NCI-H524 treated with DMSO at 0.1 percent for 48 hours (cell line): ENCODE measurements at places on chromosomes 16 and 17.

DNA sequence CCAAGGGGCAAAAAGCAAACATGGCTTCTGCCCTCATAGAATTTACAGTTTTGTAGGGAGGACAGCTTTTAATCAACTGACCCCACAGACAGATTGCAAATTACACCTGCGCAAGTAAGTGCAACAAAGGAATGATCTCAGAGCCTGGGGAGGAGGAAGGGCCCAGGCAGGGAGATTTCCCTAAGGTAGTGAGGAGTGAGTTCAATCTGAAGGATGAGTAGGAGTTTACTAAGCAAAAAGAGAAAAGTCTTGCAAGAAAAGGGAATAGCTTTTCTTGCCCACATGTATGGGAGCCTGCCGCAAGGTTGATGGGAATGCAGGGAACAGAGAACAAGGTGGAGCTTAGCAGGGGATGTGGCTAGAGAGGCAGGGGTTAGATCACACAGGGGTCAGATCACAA lies 1.6 kb upstream of the SOCS7 start:
- no peak for DNase-seq

DNA sequence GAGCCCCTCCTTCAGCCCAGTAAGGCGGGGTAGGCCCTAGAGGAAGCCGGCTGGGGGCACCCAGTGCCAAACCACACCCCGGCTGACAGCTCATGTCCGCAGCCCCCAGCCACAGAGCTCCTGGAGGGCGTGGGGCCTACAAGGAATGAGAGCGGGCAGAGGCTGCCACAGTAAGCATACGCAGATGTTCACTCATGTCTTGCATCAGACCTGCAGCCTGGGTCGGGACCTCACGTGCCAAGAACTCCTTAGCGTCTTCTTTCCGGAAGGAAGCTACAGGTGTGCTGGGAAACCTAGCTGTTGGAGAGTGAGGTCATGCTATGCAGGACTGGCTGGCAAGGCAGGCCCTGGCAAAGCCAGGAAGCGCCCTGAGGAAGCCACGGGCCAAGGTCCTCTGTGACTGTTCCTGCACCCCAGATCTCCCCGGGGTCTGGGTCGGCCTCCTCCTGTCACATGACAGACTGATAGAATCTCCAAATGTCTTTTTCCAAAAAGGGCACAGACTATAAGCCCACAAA lies 1.6 kb downstream of the ZNF598 start:
- no peak for DNase-seq

- DNase-seq: no peak
These were observed 55.0 kb downstream of the DNAH17 start for GRCh38 chr17:78522031-78522809.

DNA sequence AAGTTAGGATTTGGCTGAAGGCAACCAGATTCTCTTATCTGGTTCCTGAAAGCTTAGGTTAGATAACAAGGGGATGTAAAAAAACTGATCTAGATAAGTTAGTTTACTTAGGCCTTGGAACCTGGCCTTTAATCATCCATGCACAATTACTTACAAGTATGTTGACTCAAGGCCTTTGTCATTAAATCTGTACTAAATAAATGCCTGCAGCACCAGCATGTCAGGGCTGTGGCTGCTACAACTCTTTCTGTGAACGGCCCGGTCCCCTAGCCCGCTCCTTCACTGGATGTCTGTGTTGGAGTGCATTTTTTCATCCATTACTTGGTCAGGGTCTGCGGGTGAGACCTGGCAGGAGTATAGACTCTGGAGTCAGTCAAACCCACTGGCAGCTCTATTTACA lies 48.4 kb upstream of the ALDH3A1 start:
- no peak for DNase-seq

- DNase-seq: no peak
These were observed 31.4 kb upstream of the SCNN1B start for GRCh38 chr16:23270654-23271053.

- DNase-seq: no peak
These were observed 725 bp upstream of the SPHK1 start for GRCh38 chr17:76383546-76384221.

GRCh38 chr16:3013491-3013951 lies 798 bp downstream of the CLDN9 start:
- DNase-seq: no peak

DNA sequence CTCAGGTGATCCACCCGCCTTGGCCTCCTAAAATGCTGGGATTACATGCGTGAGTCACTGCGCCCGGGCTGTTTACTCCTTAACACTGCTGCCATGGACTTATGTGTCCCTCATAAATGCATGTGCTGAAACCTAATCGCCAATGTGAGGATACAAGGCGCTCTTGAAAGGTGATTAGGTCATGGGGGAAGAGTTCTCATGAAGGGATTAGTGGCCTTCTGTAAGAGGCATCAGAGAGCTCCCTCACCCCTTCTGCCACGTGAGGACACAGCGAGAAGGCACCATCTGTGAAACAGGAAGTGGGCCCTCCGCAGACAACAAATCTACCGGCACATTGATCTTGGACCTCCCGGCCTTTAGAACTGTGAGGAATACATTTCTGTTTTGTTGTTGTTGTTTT lies 19.1 kb downstream of the ITPRIPL2 start:
- peak; percentile 99 for DNase-seq

- DNase-seq: no peak
These were observed 62.3 kb upstream of the CDH5 start for GRCh38 chr16:66304151-66304550.

GRCh38 chr17:36498560-36499300 lies 12.2 kb downstream of the ZNHIT3 start:
- DNase-seq: no peak

- no peak for DNase-seq
These were observed 19.8 kb downstream of the CYB561 start for GRCh38 chr17:63426041-63426916.

- no peak for DNase-seq
These were observed 1.5 kb downstream of the C16orf92 start for GRCh38 chr16:30024451-30024850.

DNA sequence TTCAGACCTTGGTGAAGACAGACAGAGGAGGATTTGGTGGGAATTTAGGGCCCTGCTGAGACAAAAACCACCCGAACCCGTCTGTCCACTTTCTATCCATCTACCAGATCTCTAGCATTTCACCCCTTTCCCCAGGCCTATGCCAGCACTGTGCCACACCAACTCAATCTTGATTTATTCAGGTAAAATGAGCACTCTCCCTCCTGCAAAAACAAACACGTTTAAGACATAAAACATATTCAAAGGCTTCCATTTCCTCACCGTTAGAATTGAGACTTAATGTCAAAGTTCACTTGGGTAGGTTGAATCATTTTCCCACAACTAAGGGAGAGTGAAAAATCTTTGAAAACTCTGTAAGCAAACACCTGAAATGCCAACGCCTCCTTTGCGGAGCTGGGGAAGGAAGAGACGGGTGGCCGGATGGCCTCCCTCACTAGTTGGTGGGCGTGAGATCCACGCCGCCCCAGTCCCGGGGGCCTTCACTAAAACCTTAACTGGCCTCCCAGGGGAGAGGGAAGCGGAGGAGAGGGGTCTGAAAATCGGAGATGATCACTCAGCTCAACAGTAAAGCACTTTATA lies 862 bp downstream of the DCAKD start:
- DNase-seq: no peak

- DNase-seq: no peak
These were observed 17.5 kb downstream of the LIMD2 start for GRCh38 chr17:63682441-63682840.

DNA sequence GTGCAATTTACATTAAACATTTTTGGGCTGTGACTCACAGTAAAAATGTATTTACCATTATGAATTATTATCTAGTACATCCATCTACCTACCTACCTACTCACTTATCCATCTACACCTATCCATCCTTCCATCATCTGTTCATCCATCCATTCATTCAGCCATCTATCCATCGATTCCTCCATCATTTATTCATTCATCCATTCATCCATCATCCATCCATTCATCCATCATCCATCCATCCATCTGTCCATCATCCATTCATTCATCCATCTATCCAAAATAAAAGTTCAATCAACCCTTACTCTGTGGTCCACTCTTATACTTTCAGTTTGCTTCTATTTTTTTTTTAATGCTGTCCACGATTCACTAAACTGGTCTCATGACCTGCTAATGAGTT lies 118.4 kb downstream of the NTN1 start:
- DNase-seq: no peak

DNA sequence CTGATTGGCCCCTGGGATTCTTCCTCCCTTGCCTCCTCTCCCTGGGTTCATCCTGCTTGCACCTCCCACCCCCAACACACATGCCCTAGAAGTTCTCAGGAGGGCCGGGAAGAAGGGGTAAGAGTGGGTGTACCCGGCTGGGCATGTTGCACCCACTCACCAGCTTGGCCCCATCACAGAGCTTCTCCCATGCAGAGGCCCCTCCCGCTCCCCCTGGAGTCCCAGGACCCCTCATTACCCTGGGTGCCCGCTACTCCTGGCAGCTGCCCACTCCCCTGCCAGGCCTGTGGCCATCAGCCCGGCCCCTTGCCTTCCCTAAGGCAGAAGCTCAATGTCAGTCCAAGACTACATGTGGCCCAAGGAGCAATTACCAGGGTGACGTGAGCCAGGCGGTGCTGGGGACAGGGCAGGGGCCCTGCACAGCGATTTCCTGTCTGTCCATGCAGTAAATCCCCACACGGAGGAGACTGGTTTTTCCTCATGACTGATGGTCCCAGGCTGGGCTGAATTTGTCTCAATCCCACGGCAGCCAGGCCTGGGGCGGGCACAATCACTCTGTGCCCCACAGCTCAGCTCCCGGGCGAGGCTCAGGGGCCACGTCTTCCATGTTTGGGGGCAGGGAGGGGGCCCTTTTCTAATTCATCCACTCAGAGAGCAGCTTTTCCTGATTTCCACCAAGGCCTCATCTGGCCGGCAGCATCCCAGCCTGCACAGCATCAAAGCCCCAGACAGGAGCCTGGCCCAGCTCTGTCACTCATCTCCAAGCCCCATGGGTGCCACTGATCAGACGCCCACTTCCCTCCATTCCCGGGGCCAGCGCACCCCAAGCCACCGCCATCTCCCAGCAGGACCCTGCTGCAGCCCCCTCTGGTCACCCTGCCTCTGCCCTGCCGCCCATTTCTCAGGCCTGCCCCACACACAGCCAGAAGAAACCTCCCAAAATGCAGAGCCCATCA lies 234.7 kb downstream of the KATNIP start:
- DNase-seq: no peak

GRCh38 chr16:90001761-90002503 lies 17.3 kb downstream of the DBNDD1 start:
- no peak for DNase-seq

DNA sequence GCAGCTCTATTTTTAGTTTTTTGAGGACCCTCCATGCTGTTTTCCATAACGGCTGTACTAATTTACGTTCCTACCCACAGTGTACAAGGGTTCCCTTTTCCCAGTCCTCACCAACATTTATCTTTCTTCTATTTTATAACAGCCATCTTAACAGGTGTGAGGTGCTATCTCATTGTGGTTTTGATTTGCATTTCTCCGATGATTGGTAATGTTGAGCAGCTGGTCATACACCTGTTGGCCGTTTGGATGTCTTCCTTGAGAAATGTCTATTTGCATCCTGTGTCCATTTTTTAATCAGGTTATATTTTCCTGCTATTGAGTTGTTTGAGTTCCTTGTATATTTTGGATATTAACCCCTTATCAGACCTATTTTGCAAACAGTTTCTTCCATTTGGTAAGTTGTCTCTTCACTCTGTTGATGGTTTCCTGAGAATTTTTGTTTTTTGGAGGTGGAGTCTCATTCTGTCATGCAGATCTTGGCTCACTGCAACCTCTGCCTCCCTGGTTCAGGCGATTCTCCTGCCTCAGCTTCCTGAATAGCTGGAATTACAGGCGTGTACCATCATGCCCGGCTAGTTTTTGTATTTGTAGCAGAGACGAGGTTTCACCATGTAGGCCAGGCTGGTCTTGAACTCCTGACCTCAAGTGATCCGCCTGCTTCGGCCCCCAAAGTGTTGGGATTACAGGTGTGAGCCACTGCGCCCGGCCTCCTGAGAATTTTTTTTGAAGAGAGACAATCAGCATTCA lies 279.6 kb downstream of the SNX29 start:
- no peak for DNase-seq

GRCh38 chr17:4573669-4574068 lies 10.7 kb upstream of the SMTNL2 start:
- DNase-seq: no peak

- DNase-seq: no peak
These were observed 78.5 kb upstream of the ELAC2 start for GRCh38 chr17:13096291-13096690.

DNA sequence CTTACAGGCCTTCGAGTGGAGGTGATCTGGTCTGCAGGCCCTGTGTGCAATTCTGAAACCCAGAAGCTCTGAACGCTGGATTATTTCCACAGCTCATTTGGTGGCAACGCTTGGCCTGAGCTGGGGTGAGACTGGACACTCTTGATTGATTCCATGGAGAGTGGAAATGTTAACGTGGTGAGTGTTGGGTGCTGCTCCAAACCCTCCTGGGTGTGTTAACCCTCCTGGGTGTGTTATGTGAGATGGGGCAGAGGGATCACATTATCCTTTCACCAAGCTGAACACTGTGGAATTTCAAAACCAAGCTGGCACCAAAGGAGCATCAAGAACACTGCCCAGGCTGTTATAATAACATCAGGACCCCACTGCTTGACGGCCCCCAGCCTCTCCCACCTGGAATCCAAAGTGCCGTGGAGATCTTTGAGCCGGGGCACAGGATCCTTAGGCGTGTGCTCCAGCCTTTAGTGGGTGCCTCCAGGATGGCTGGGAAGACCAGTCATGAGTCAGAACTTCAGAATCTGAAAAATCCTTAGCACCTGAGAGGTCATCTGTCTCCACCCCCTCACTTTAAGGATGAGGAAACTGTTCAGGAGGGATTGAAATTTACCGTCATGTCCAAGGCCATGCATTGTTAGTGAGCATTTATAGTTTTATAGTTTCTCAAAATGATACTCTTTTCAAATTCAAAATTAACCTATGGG lies 75.0 kb downstream of the RPTOR start:
- DNase-seq: no peak

DNA sequence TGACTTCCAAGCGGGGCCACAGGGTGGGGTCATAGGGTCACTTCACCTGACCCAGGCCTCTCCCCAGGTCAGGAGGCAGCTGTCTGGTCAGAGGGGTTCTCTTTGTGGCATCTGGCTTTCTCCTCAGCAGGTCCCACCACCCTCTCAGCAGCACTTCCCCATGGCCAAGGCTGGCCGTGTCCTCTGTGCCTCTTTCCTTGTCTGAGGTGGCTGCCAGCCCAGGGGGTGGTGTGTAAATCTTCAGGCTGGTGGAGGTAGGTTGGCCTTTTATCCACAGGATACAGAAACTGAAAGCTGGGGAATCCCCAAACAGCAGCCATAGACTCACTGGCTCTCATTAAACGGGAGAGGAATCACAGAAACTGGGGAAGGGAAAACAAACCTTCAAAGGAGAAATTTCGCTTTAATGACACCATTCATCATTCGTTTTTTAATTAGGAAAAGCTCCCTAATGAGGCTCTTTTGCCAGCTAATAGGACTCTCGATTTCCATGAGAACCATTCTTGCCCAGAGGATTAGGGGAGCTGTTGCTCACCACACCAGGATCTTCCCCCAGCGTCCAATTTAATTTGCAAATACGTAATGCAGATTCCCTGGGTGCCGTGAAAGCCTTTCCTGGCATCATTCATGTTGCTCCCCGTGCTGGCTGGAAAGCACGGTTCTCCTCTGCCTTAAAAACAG lies 18.0 kb downstream of the C17orf75 start:
- no peak for DNase-seq

- no peak for DNase-seq
These were observed 53.5 kb downstream of the C17orf58 start for GRCh38 chr17:67942810-67943209.

- no peak for DNase-seq
These were observed 64.4 kb upstream of the RASL10B start for GRCh38 chr17:35666967-35667532.
